ENCODE measurements at places on chromosomes 4 and X.
A peak's percentile ranks its signal among the peaks of the same experiment; 100 is the strongest.

DNA sequence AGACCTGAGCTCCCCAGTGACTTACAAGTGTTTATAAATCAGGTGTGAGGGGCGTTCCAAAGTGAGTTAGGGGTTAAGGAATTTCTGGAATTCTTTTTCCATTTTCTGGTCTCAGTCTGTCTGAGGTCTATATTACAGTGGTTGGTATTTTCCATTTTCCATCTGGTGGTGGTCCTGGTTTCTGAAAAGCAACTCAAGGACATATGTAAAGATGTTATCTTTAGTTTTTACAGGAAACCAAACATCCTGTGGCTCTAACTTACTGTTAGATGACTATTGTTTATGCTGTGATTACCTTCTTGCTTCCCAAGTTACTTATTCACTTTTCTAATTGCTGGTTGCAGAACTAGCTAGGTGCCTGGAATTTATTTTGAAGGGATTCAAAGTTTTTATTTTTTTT, 53.5 kb upstream of the IL21 start:
- no peak for DNase-seq

- no peak for DNase-seq
Observed at GRCh38 chrX:103615781-103616371, 8.1 kb downstream of the TCEAL3 start.

GRCh38 chr4:4542774-4543485, 1.1 kb upstream of the STX18 start:
- DNase-seq = no peak

GRCh38 chrX:111168314-111168713, 72.3 kb downstream of the PAK3 start:
- peak; percentile 30 for DNase-seq

- DNase-seq = no peak
Observed at GRCh38 chr4:110830461-110830860, 207.6 kb upstream of the PITX2 start.

GRCh38 chr4:10074767-10075105, 41.9 kb downstream of the WDR1 start:
- no peak for DNase-seq

DNA sequence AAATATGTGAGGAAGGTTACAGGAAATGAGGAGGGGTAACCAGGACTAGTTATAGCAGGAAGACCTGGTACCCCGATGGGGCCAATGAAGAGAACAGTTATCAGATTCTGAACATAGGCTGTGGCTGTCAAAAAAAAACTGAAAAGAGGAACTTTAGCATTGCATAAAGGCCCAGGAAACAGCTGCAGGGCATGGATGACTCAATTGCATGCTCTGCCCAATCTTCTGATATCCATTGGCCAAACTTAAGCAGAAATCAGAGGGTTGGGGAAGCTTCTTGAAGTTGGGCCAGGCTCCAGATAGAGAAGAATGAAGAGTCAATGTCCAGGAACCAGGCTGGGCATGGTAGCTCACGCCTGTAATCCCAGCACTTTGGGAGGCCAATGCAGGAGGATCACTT, 1222.4 kb upstream of the PRKX start:
- no peak for DNase-seq

DNA sequence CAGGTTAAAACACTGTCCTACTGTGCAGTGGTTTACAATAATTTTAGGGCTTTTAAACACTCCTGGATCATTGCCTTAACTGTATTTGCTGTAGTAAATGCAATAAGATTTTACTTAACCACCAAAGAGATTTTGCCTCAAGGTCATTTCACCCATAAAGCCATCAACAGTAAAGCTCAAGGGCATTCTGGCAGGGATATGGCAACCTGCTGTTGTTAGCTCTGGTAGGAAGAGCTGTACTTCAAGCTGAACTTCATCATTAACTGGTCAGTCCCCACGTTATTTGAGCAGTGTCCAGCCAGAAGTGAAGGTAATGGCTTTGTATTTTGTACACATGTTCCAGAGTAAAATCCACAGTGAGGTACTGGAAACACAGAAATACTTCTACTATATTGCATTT, 26.9 kb upstream of the MAOA start:
- DNase-seq = no peak

DNA sequence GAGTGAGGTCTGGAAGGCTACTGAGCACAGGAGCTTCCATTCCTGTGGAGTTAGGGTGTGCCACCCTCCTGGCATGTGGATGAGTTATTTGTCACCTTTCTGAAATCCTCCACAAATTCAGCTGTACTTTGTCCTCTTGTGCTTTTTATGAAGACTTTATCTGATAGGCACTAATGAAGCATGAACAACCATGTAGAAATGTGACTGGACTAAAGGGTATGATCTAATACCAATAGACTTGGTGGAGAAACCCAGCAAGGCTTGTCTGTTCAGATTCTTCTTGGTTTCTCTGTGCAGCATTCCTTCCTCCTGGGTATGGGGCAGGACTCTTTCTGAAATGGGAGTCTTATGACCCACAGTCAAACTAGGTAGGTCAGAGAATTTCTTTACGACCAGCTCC, 9.6 kb downstream of the NBDY start:
- no peak for DNase-seq

DNA sequence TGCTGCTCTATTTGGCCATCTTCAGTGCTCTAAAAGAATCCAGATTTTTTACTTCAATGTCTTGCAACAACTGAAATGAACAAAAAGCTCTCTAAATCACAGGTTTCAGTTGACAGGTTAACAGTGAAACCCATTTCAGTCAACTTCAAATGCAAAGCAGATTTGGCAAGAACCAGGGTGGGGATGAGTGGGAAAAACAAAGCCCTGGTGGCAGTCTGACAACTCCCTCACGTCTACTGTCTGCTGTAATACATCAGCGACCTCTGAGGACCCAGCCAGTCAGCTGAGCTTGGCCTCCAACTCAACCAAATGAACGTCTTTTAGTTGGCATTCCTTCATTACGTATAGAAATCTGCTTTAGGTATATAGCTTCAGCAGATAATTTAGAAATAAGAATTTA, 95.8 kb downstream of the COL25A1 start:
- DNase-seq = no peak

DNA sequence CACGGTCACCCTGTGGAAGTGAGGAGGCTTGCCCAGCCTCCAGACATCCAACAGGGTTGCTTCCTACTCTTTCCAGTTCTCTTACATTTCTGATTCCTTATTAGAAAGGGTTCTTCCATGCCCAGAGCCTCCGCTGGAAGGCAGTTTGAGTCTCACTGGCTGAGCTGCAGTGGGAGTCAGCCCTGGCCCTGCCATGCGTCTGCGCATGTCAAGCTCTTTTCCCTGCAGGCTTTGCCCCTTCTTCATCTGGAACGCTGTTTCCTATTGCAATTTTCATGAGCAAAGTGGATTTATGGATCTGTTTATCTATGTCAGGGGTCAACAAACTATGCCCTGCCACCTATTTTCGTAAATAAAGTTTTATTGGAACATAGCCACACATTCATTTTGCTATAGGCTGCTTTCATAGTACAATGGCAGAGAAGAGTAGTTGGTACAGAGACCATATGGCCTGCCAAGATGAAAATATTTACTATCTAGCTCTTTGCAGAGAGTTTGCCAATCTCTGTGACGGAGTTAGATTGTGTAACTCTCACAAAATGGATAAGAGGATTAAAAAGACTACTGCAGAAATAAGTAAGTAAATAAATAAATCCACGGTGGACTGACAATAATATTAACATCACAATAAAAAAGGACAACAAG, 3.9 kb upstream of the CHRNA9 start:
- no peak for DNase-seq

DNA sequence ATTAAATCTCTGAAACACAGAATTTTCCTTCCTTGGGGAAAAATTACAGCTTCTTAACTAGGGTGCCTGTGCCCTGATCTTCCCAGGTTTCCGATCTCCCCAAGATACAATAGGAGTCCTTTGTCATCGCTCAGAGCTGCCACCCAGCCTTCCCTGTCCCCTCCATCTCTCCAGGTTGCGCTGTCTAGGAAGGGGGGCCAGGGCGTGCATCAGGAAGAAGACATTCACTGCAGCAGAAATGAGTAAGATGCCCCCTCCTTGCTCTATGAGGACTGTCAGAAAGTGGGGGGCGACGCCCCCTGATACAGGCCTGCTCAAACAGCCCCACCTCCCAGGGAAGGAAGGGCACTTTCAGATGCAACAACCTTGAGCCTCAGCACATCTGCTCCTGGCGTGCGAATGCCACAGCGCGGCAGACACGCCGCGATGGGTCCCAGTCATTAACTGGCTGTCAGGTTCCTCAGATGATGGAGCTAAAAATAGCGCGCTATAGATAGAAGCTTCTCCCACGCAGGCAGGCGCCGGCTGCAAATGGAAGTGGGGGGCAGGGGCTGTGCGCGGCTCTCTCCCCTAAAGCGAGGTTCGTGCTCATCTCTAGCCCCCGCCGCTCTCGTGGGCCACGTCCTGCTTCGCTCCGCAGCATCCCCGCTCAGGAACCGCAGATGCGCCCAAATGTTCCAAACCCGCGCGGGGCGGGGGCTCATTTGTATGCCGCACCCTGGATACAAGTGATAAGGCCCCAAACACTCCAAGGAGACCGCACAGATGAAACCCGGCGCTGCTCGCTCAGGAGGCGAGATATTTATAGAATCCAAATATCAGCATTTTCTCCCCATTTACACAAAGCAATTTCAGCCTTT, 57.6 kb upstream of the LGI2 start:
- no peak for DNase-seq

GRCh38 chr4:102319594-102319993, 25.7 kb downstream of the SLC39A8 start:
- DNase-seq = no peak

All from NCI-H1436 (cell line).